ENCODE measurements at places on chromosomes 7 and 10.

GRCh38 chr7:5564894-5565293, 141.3 kb upstream of the TNRC18 start:
- no peak for DNase-seq

DNA sequence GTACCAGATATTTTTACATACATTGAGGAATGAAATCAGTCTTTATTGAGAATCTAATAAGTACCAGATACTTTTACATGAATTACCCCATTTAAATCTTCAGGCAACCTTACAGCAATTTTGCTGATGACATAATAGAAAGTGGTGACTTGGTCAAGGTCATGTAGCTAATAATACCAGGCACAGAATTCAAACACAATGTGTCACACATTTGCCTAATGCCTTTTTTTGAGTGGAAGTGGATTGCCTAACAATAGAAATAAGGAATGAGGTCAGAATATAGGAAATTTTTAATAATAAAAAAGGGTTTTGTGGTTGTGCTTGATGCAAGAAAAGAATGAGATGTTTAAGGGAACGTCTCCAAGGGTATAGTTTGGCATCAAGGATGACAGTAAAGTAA, 466.6 kb upstream of the IGFBP3 start:
- no peak for DNase-seq

GRCh38 chr7:134710854-134711624, 64.4 kb downstream of the BPGM start:
- no peak for DNase-seq

GRCh38 chr7:47568547-47568946, 13.4 kb downstream of the TNS3 start:
- DNase-seq, result peak; percentile 52

DNA sequence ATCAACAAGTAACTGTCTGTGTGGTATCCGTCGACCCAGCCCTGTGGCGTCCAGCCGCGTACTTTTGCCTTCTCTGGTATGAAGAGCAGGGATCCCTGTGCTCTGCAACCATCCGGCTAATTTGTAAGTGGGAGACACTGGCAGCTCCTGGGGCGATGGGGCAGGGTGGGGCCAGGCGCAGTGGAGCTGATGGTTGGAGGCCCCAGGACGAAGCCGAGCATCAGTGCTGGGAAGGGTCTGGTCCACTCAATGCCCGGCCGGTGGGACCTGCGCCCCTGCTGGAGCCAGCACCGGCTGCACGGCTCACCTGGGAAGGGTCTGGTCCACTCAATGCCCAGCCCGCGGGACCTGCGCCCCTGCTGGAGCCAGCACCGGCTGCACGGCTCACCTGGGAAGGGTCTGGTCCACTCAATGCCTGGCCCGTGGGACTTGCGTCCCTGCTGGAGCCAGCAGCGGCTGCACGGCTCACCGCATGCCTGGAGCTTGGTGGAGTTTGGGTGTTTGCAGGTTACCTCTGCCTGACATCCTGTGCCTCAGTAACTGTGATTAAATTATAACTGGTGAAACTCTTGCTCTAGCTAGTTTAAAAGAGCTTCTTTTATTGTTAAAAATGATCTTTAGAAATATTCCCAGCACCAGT, 96.1 kb downstream of the NKX6-2 start:
- DNase-seq, result no peak

GRCh38 chr7:140458201-140458600, 21.1 kb downstream of the MKRN1 start:
- DNase-seq, result no peak

- DNase-seq, result peak; percentile 90
Observed at GRCh38 chr7:98133181-98133580, 26.5 kb downstream of the LMTK2 start.

DNA sequence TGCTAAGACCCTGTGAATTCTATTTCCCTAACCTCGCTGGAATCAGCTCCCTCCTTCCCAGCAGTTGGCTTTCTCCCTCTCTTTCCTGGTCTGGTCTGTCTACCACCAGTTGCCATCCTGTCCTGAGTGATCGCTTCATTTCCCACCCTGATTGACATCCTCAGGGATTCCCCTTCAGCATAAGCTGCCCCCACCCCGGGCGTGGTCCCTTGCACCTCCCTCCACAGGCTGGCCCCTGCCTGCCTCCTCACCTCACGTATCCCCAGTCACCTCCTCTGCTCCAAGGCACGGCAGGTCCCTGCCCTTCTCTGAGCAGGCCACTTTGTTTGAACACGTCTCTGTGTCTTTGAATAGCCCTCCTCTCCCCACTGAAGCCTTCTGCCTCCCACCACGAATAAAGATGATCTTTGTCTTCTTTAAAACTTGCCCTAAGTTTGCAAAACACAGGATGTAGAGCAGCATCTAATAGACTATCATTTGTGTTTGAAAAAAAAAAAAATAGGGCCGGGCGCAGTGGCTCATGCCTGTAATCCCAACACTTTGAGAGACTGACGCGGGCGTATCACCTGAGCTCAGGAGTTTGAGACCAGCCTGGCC, 233.5 kb downstream of the CUX1 start:
- no peak for DNase-seq

GRCh38 chr10:89664203-89664602, 19.2 kb upstream of the PANK1 start:
- no peak for DNase-seq

DNA sequence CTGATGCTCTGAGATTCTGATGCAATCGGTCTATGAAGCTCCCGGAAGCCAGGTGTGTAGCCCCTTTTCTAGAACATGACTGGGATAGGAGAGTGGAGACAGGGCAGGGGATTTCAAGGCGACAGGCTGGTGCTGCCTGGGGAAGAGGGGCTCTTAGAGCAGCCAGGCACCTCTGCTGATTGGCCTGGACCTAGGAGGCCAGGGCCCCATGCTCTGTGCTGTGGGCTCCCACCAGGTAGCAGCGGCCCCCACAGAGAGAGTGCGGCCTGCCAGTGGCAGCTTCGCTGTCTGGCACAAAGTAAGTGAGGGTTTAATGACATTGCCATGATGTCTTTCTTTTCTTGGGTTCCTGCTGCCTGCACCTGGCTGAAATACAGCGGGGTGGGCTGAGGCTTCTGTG, 99.4 kb upstream of the PODXL start:
- no peak for DNase-seq

DNA sequence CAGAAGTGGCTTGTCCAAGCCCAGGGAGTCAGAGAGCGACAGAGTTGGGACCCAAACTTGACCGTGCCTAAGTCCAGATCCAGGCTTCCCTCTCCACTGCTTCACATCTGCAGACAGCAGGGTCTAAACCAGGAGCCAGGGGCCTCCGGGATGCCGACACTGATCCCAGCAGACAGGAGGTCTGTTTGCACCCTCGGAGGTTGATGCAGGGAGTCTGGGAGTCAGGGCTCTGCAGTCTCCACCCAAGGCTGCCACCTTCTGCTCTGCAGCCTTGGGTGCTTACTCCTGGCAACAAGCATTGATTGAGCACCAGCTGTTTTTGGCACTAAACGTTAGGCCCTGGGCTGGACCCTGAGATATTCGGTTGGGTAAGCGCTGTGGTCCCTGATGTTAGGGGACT, 21.0 kb downstream of the ELFN1 start:
- no peak for DNase-seq

DNA sequence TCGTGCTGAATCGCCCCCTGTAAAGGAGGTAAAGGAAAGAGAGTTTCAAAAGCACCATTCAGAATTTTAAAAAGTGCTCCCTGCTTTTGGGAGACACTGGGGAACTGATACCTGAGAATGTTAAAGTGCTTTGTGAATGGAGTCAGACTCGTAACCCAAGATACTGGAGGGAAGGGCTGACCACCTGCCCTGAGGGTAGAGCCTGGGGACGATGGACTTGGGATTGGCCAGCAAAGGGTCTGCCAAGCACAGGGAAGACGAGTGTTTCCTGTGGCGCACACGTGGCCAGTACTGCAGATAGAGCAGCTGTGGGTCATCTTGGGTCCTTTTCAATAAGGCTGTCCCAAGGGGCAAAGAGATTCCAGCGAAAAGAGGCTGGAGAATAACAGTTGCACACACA, 1284.1 kb upstream of the AUTS2 start:
- DNase-seq, result no peak

- no peak for DNase-seq
Observed at GRCh38 chr10:126169899-126170298, 218.4 kb downstream of the ADAM12 start.

DNA sequence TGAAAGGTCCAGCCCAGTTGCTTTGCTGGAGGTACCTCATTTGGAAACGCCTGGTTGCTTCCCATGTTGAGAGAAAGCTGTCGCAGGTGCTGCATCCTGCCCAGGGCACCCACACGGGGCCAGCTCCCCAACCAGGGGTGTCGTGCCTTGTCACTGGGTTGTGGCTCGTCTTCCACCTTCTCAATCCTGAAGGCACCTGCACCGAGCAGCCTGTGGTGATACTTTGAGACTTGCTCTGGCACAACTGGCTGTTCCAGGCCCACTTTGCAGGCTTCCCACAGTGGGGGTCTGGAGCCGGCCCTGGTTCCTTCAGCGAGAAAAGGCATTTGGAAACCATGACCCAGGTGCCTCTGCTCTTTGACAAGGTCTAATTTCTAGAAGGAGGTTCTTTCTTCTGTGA, 197.3 kb upstream of the PPP2R2D start:
- DNase-seq, result no peak

- DNase-seq, result no peak
Observed at GRCh38 chr10:13685885-13686284, 99.1 kb downstream of the PRPF18 start.

DNA sequence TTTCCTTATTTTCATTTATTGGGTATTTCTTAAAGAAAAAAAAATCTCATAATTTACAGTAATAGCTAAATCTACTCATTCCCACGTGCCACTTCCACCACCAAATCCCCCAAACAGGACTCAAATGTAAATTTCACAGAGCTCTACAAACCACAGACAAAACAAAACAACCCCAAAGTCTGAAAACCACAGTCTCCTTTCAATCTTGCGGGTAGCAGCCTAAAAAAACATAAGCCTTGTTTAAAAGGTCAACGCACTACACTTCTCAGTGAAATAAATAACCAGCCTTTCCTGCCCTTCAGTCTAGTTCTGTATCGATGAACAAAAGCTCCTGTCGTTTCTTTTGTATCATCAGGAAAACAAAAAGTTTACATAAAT, 121.8 kb upstream of the AFAP1L2 start:
- DNase-seq, result peak; percentile 29
